Hindlimb muscle (tissue), 1 donor: ENCODE measurements at places on chromosomes 6 and 20.

GRCh38 chr6:135358985-135359384 is 138.6 kb downstream of the AHI1 start:
- DNase-seq: no peak

DNA sequence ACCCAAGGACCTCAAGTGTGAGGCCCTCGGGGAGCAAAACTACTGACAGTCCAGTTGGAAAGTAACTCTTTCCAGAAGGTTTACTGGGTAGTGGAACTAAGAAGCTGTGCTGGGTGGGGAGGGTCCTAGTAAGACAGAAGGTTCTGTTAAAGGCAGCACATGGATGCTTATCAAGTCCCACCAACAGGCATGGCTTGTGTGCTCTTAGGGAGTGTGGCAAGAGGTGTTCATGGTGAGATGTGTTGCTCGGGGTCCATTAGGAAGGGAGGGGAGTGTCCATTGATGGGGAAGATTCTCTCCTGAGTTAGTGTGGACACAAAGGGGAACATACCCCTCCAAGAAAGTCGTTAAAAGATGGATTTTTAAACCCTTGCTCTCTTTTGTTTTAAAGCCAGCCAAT is 120.6 kb downstream of the LY86 start:
- DNase-seq: no peak

DNA sequence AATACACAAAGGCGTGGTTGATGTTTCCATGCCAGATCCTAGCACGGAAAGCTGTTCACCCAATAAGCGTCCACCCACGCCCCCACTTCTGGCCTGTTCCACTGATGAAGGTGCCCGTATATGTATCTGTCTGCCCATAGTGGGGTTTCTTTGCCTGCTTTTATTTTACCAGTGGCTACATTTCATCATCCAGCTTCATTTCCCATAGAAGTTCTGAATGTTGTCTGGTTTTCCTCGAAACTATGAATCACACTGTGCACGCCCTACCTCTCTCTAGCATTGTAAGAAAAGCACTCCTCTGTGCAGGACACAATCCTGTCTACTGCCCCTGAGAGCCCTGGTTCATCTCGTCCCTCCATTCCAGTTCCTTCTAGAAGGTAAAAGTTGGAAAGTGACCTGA is 8.8 kb upstream of the CD93 start:
- DNase-seq: no peak

DNA sequence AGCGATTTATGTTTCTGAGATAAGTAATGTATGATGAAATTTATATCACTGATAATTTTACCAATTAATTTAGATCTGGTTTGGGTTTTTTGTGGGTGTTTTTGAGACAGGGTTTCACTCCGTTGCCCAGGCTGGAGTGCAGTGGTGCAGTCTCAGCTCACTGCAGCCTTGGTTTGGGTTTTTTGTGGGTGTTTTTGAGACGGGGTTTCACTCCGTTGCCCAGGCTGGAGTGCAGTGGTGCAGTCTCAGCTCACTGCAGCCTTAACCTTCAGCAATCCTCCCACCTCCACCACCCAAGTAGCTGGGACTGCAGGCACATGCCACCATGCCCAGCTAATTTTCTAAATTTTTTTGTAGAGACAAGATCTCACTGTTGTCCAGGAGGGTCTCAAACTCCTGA is 13.0 kb downstream of the MRS2 start:
- no peak for DNase-seq

DNA sequence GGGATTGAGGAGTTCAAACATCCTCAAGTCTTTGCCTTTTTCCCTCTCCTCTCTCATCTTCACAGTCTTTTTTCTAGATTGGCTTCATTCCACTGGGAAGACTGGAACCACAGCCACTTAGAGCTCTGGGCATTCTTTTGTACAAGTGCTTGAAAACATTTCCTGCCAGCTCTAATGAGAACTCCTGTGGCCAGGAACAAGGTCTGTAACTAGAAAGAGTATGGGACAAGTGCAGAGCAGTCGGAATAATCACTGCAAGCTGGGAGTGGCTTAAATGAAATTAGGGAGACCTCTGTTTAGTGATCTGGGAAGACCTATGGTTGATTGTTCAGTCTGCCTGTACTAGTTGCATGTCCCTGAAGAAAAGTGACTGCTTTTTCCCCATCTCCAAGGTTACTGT is 41.0 kb upstream of the SMIM8 start:
- DNase-seq: no peak
